ENCODE measurements at places on chromosomes 12 and 14.

DNA sequence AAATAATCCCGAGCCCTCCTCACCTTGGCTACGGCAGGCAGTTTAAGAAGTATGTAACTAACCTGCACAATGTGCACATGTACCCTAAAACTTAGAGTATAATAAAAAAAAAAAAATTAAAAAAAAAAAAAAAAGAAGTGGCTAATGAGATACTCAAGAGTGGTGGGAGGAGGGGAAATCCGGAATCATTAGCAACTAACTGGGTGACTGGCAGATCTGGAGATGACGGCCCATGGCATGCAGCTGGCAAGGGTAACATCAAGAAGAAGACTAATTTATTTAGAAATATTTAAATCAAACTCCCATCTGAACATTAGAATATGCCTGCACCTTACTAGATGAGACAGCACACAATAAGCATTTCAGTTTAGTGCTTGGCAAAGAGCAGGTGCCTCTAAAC, 52.3 kb upstream of the TMCC3 start:
- no peak for DNase-seq

- peak; percentile 21 for DNase-seq
These were observed 216 bp downstream of the IKBIP start for GRCh38 chr12:98644433-98644711.

GRCh38 chr14:95253039-95253630, 66.6 kb downstream of the CLMN start:
- DNase-seq: no peak

DNA sequence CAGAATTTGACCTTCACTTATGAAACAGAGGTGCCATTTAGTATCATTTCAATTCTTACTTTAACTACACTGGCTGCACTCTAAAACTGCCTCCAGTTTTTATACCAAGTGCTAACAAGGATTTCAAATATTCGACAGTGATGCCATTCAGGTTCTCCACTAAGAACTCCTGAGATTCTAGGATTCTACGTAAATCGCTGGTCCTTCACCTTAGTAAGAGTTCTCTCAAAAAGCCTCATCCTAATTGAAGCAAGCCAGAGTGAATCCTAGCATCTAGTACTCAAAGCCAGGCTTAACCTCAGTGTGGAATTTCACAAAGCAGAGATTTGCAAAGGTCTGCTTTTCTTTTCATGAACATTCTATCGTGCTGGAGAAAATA, 3.5 kb downstream of the SLC38A2 start:
- no peak for DNase-seq

GRCh38 chr14:31489691-31490090, 1.9 kb upstream of the GPR33 start:
- DNase-seq: no peak

GRCh38 chr14:49598189-49598484, 603 bp upstream of the LRR1 start:
- no peak for DNase-seq

DNA sequence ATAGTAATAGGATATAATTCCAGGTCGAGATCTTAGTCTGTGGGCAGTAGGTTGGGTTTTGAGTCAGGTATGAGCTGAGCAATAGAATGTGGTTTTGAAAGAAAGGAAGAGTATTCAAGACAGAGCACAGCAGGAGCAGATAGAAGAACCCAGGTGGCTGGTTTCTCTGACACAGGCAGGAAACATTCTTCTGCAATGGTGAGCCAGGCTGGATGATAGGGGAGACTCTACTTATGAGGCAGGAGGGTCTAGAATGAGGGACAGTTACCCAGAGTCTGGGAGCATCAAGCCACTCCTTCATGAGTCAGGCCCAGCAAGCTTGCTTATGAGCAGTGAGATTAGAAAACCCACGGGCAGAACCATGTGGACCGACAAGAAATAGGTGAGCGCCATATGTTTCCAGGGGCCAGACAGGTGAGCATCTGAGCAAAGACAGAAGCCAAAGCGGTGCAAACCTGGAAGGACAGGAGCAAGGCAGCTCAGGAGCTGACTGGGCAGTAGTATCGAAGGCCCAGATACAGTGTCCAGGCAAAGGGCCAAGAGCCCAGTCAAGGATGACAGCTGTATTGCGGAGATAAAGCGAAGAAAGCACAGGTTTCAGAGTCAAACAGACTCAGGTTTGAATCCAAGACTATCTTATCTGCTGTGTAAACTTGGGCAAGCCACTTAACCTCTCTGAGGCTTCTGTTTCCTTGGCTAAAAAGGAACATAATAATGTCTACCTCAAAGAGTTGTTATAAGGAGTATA, 22.5 kb upstream of the PCNX1 start:
- DNase-seq: no peak

DNA sequence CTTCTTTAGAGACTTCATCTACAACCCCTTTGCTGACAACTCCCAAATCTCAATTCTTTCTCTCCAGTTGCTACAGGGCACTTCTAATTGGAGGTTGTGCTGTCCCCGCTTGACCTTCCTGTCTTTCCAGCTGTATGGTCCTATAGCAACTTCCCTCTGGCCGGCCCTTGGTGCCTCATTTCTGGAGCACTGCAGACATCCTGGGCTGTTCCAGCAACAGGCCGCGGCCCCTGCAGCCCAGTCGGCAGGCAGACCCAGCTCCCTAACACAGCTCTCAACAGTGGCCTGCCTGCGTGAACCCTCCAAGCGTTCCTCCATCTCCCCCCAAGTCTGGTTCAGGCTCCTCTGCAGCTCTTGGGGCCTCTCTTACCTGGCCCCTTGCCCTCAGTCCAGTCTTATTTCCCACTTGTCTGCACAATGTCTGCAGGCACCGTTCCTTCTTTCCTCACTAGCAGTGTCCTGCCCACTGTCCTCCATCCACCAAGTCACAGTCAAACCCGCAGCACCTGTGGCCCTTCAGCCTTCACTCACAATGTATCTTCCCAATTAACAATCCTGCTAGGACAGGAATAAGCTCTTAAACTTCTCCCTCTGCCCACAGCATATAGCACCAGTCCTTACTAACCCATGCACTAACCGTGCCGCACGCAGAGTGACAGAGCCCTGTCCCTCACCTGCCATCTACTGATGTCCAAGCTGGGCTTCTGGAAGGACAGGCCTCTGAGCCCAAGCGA, 1.6 kb upstream of the EML1 start:
- DNase-seq: no peak

GRCh38 chr12:121580959-121581685, at the start of gene KDM2B:
Gene KDM2B, minus strand, starts transcription at chr12:121581023. Its CDS starts 112 bp downstream, at chr12:121580911.
- DNase-seq: peak; percentile 44

GRCh38 chr14:72582582-72582981, 311.3 kb downstream of the DPF3 start:
- DNase-seq: no peak

DNA sequence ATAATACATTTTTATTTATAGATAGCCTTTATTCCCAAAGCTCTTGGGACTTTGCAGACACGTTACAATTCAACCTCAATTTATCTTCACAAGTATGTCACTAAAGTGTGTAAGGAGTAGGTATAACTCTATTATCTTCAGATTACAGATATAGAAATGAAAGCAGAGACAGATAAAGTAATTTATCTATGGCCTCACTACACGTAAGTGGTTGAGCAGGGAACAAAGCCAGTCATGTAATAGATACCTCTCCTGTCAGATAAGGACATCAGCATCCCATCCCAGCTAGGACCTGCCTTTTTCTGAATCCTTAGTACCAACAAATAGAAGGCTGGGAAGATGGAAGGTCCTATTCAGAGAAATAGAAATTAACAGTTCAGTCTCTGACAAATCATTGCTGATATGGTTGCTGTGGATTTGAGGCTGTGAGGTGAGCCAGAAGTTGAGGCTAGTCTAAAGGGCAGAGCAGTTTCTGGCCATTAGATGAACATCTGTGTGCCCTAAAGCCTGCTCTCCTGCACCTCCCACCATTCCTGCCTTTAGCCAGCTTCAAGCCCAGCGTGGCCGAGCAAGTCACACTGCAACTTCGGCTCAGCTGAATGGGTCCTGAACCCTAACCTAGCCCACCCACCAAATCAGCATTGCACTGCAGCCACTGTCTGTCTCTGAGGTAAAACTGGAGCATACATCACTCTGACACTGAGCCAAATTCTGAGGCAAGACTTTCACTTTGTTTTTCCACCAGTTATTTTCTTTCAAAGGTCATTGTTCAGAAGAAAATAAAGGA, 71.1 kb upstream of the PLEKHA5 start:
- no peak for DNase-seq

DNA sequence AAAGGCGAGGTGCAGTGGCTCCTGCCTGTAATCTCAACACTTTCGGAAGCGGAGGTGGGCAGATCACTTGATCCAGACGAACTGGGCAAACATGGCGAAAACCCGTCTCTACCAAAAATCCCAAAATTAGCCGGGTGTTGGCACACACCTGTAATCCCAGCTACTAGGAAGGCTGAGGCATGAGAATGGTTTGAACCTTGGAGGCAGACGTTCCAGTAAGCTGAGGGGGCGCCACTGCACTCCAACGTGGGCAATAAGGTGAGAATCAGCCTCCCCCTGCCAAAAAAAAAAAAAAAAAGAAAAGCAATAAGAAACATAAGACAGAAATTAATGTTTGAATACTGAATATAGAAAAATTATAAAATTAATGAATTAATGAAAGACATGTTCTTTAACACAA, 928.7 kb downstream of the LRFN5 start:
- no peak for DNase-seq

GRCh38 chr14:46432516-46432915, 219.1 kb downstream of the RPL10L start:
- no peak for DNase-seq

- peak; percentile 68 for DNase-seq
These were observed 112.0 kb downstream of the SLC15A5 start for GRCh38 chr12:16165506-16165905.

DNA sequence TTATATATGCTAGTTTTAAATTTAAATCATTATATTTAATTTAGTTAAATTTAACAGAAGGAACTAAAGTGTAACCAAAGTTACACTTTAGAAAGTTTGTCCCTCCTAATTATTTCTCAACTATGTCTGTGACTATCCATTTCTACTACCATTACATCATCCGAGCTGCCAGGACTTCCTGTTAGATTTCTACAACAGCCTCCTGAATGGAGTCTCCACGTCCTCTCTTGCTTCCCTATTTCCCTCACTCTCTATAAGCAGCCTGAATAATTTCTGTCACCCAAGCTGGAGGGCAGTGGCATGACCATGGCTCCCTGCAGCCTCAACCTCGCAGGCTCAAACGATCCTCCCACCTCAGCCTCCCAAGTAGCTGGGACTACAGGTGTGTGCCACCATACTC, 84.1 kb downstream of the TTC7B start:
- DNase-seq: no peak

GRCh38 chr12:69091442-69092017, 147.8 kb upstream of the CPSF6 start:
- DNase-seq: no peak

GRCh38 chr12:579420-580110, 83.7 kb downstream of the NINJ2 start:
- DNase-seq: no peak

GRCh38 chr14:53539489-53540126, 386.5 kb upstream of the DDHD1 start:
- peak; percentile 72 for DNase-seq

DNA sequence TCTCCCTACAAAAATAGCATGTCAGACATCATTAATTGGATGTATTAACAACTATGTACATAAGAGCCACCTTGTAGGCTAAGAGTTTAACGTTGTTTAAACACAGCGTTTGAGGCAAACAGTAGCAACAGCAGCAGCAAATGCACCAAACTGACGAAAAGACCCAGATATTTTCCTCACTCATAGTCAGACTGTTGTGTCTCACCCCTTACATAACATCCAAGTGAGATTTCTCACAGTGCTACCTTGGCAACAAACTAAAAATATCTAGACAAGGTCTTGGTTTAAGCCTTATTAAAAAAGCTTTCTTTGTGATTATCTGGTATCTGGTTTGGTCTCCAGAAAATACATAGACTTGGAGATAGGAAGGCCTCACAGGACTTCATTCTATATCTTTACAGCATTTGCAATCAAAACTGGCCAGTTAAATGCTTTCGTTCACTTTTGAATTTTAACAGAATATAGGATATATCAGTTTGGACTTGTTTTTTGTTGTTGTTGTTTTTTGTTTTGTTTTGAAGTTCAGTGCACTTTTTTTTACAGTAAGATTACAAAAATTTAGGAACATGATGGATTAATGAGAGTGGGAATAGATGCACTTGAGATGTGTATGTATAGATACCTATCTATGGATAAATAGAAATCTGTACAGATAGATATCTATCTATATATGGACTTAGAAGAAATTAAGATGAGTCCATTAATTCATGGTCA, 4.1 kb downstream of the BHLHE41 start:
- DNase-seq: no peak

- no peak for DNase-seq
These were observed 509.2 kb downstream of the FLRT2 start for GRCh38 chr14:86039176-86039575.

DNA sequence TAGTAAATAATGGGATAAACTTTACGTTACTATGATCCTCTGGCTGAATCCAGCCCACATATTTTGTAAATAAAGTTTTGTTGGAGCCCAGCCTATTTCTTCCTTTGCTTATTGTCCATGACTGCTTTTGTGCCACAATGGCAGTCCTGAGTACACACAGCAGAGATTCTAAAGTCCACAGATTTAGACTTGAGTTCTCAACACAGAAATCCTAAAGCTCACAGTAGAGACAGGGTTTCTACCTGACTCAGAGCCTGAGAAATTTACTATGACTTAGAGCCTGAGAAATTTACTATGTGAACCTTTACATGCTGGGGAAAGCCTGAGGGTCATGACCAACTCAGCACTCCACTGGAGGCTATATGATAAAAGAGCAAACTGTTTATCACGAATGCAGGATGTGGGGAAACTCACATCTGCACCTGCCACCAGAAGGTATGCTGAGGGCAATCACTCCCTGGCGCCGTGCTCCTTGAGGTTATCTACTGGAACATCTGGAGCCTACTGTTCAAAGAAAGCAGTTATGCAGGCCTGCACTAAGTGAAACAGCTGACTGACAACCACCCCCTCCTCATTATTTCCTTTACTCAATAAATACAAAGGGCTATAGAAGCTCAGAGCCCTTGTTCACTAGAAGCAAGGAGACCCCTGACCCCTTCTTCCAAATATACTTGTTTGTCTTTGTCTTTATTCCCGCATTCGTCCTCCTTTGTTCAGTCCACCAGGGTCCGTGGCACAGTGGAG, 52.6 kb upstream of the BICD1 start:
- no peak for DNase-seq

- DNase-seq: peak; percentile 97
These were observed at the start of the genes RAB2B and TOX4 for GRCh38 chr14:21476925-21477681. Gene RAB2B, minus strand, starts transcription at chr14:21476959. Its CDS starts 87 bp downstream, at chr14:21476872. Gene TOX4, plus strand, starts transcription at chr14:21477195. Its CDS starts 84 bp downstream, at chr14:21477279.

DNA sequence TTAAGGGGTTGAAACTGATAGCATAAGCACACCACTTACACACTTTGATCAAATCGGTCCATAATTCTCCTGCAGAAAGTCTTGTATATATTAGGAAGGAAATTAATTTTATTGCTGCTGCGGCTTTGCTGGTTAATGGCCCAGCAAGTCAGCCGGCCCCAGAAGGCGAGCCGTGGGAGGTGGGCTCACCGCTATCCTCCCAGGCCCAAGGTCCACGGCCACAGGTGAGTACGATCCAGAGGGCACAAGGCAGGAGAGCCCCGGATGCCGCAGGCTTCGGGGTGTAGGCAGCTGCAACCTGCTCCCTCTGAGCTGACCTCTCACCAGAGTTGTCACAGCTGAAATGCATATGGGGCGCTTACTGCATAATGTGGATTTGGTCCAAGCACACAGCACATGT, 165.7 kb downstream of the TBX5 start:
- no peak for DNase-seq

- no peak for DNase-seq
These were observed 261.2 kb downstream of the ACSS3 start for GRCh38 chr12:81339071-81339470.

Data from hippocampal formation (tissue), 2 donors.